Myocyte (in vitro differentiated cells): ENCODE measurements at places on chromosomes 13 and 19. TPM values are rescaled to one million over a fixed set of nuclear protein-coding genes. Genes with fewer than 3 reads are reported as not detected.

Gene DNAJC3
- 33.9 and 42.5 TPM in 2 replicates for total RNA-seq

Gene HSPB6
- 0.21 and 0.37 TPM in 2 replicates for total RNA-seq

Gene FCGBP
- 0.21 and 0.43 TPM in 2 replicates for total RNA-seq

Gene ZNF625
- 6.3 and 9.5 TPM in 2 replicates for total RNA-seq

Gene TTC9B
- not detected in 2 replicates for total RNA-seq

Gene B3GNT8
- total RNA-seq: not detected in 2 replicates

Gene GJB2
- total RNA-seq: 0.05 and 0.40 TPM in 2 replicates

Gene RFPL4A
- total RNA-seq: not detected in 2 replicates

Gene IL4I1
- 0.35 and 0.83 TPM in 2 replicates for total RNA-seq

Gene CALR3
- total RNA-seq: not detected in 2 replicates

Gene UBL3
- total RNA-seq: 24.9 and 27.4 TPM in 2 replicates

Gene EPSTI1
- total RNA-seq: 2.7 and 5.5 TPM in 2 replicates

Gene GRIK5
- total RNA-seq: 0.13 TPM in 1 of 2 replicates, not detected in the other

Gene SUGT1
- 38.1 and 43.7 TPM in 2 replicates for total RNA-seq

Gene THSD8
- not detected in 2 replicates for total RNA-seq

Gene SLC6A16
- total RNA-seq: 0.51 and 2.0 TPM in 2 replicates

Gene GTPBP3
- total RNA-seq: 19.3 and 20.2 TPM in 2 replicates

Gene SLAIN1
- total RNA-seq: 0.10 and 0.21 TPM in 2 replicates

Gene ZNF766
- 12.1 and 12.7 TPM in 2 replicates for total RNA-seq

Gene KLC3
- total RNA-seq: not detected in 2 replicates

Gene OBI1
- 14.0 and 16.3 TPM in 2 replicates for total RNA-seq

Gene NAPSA
- 0.48 and 1.7 TPM in 2 replicates for total RNA-seq

Gene MAMSTR
- total RNA-seq: 8.7 and 16.2 TPM in 2 replicates

Gene SPTBN4
- total RNA-seq: 0.31 and 1.3 TPM in 2 replicates

Gene ZNF234
- 15.5 and 16.9 TPM in 2 replicates for total RNA-seq

Gene ZNF540
- 0.68 and 1.3 TPM in 2 replicates for total RNA-seq

Gene C13orf46
- total RNA-seq: not detected in 2 replicates

Gene ACP5
- 0.52 and 1.4 TPM in 2 replicates for total RNA-seq

Gene KISS1R
- not detected in 2 replicates for total RNA-seq

Gene DZIP1
- total RNA-seq: 23.0 and 27.9 TPM in 2 replicates

Gene KLK2
- not detected in 2 replicates for total RNA-seq

Gene GTF2F1
- 49.7 and 52.8 TPM in 2 replicates for total RNA-seq

Gene NCR1
- total RNA-seq: not detected in 2 replicates

Gene CCDC169
- total RNA-seq: 25.4 and 28.1 TPM in 2 replicates

Gene OLFM4
- total RNA-seq: not detected in 2 replicates
